ENCODE measurements at places on chromosomes 5 and 9.

GRCh38 chr5:68739752-68740151 is 354.1 kb upstream of the SLC30A5 start:
- no peak for DNase-seq

DNA sequence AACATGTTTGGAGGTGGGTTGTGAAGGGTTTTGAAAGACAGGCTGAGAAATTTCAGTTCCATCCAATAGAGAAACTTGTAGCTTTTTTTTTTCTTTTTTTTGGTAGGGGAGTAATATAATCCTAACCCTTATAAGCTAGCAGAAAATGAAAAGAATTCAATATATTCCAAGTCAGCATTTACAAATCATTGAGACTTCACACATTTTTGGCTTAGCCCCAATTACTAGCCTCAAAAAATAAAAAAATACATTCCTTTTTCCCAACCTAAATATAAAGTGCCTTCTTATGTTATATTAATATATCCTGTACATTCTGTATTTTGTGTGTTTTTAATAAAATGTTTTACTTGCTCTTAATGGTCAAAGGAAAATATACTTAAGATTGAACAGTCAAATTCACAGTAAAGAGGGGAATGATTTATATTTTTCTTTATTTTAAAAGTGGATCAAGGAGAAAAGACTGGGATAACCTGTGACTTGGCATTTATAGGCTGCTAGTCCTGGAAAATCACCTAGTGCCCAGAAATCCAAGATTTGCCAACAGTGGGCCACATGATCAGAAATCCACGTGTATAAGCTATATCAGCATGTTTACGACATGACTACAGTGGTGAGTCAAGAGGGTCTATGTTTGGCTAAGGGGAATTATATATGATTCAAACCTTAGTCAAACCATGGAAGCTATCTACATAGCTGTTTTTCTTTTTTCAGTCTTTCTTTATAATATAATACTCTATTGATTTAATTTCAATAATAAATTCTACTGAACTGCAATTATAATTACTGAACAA is 14.5 kb downstream of the HACD4 start:
- DNase-seq, result no peak

DNA sequence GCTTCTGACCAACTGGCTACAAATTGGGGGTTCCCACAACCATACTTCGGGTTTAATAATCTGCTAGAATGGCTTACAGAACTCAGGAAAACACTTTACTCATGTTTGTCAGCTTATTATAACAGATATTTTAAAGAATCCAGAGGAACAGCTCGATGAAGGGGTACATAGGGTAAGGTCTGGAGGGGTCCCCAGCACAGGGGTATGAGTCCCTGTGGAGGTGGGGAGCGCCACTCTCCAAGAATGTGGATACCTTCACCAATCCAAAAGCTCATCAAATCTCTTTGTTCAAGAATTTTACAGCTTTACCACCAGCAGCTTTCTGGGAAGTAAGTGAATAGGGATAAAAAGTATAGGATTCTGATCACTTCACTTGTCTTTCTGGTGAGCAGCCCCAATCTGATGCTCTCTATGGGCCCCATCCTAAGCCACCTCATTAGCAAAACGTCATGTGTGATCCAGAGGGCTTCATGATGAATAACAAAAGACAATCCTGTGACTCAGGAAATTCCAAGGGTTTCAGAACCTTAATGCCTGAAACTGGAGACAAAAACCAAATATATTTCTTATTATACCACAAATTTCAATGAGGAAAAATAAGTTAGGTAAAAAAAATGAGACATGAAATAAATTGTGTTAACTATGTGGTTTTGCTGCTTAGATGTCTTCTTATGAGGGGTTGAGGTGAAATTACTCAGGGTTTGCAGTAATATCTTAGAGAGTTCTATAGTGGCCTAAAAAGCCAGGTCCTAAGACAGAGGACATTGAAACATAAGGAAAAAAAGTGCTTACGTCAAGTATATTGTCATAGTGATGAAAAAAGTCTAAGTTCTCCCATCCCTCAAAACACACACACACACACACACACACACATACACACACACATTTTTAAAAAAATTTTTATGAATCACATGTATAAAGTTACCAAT is 290.5 kb downstream of the ANXA1 start:
- no peak for DNase-seq

DNA sequence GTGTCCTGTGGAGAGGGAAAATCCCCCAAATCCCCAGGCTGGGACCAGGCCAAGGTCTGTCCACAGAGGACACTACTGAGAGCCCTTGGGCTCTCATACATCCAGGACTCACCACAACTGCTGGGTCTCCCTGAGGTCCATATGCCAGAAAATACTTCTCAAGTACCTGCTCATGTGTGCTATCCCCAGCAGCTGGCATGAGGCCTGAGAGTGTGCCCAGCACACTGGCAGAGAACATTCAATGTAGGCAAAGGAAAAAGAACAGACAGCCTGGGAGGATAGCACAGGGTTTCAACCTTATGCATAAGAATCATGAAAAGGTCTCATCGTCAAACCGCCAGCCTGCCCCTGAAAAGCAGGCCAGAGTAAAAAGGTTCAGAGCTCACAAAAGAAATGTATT is 154.1 kb upstream of the TAS2R1 start:
- DNase-seq, result no peak

DNA sequence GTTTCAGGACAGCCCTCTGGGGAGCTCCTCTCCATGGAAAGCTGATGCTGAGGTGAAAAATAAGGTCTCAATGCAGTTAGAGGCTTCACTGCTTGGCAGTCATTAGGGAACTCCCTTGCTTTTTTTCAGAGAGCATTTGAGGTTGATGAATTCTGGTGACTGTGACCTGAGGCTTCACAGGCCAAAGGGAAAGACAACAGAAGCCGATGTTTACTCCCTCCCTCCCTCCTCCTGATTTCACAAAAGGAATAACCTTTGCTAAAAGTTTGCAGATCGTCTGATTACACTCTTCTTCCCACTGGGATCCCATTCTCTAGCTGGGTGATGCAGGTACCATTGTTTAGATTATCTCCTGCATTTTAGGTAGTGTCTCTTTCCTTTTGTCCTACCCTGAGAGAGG is 329.4 kb downstream of the KIF4B start:
- DNase-seq, result no peak

- no peak for DNase-seq
These were observed 24.1 kb upstream of the MTAP start for GRCh38 chr9:21778304-21778703.

GRCh38 chr9:136213733-136214132 is 8.8 kb upstream of the LHX3 start:
- no peak for DNase-seq

GRCh38 chr5:65355301-65355700 is 126.4 kb downstream of the ADAMTS6 start:
- no peak for DNase-seq

DNA sequence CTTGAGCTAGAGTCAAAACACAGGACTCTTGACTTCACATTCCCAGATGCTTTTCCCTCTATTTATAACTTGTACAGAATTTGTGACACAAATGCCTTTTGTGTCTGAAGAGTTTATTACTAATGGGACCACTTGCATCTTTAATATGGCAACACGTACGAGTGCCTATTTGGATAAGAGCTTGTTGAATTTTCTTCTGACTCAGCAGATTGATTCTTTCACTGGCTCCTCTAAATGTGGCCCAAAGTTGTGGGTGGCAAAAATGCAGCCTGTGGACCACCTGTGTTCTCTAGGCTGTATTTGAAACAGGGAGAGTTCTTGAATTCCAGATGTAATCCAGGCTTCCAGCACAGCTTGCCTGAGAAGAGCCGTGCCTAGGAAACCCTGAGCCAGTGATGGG is 34.1 kb upstream of the ERCC6L2 start:
- no peak for DNase-seq

- no peak for DNase-seq
These were observed 15.9 kb downstream of the RNF44 start for GRCh38 chr5:176521286-176521685.

- DNase-seq, result no peak
These were observed 48.7 kb downstream of the ASS1 start for GRCh38 chr9:130493476-130493875.

DNA sequence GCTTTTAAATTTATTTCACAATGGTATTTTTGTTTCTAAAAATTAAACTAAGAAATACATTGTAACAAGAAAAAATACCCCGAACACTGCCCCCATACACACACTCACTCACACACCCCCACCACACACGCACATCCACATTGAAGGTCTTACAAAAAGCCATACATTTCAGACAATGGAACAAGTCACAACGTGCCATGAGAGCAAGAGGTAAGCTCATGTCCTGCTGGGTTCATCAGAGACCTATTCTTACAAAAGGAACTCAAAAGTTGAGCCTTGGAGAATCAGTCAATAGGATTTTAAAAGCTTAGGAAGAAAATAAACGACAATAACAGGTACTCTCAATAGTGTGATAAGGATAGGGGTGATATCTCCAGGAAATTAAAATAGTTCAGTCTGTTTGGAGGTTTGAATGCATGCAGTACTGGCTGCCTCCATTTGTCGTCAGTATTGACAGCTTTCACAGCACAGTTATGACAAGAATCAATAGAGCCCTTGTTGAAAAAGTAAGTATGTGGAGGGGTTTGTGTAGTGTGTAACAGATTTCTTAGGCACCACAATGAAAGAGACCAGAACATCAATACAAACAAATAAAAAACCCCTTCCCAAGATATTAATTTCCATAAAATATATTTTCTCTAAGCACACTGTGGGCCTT is 1826.2 kb upstream of the CDH6 start:
- DNase-seq, result no peak

DNA sequence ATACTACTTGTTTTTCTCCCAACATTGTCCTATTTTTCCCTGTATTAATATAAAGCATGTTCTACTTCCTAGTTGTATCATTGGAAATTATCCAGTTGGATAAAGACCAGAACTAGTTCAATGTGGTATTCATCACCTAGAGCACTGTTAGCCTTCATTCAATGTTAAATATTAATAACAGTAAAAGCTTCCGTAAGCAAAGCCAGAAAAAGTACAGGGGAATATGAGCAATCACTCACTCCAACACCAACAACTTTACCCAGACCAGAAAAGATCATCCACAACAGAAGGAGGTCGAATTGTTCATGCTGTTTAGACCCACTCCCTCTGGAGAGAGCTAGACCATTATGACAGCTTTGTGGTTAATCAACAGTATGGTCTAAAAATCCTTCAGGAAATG is 728.4 kb downstream of the MAT2B start:
- no peak for DNase-seq

GRCh38 chr5:61576556-61576955 is 244.5 kb downstream of the ZSWIM6 start:
- DNase-seq, result no peak

DNA sequence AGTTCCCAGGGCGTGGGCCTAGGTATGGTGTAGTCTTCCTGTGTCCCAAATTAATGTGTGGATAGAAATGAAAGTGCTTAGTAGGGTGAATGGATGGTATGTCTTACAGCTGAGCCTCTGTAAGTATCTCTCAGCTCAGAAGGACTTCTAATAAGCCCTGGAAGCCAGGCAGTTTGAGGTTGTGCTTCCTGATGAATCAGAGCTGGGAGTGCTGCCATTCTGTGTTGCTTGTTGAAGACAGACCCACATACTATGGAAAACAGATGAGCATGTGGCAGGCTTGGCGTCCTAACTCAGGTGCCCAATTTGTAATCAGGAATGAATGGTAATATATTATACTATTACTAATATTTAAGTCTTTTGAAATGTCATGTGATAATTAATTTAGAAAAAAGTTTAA is 69.8 kb downstream of the CMYA5 start:
- DNase-seq, result no peak

GRCh38 chr5:35308421-35308820 is 78.1 kb upstream of the PRLR start:
- no peak for DNase-seq

GRCh38 chr5:120327180-120327579 is 136.9 kb upstream of the PRR16 start:
- DNase-seq, result no peak

DNA sequence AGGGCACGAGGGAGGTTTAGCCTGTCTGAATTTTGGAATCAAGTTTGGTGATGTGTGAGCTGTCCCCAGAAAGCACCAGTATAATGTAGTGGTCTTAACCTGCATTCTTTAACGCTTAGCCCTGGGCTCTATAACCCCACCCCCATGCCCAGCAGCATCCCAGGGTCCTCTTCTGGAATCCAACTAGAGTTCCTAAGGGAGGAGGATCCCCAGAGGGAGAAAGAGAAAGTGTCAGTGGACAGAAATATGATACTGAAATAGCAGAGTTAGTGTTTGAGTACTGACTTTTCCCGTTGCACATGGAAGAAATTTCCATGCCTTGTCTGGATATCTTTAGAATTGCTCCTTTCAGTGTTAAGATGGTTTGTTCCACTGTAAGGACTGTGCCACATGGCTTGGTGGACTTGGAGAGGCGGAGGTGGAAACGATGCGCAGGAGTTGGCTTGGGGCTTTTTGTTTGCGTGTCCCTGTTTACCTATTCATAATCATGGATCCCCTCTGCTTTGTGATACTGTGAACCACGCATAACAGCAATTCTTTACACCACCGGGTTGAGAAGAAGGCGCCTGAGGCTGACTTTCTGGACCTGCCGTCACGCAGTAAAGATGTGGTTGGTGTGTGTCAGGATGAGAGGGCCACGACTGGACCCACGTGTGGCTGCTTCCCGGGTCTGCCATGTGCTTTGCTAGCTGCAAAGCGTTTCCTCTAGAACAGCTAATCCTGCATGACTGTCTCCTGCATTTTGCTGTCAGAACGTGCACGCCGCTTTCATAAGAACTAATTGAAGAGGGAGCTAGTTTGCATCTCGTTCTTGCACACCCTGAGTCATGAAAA is 142.3 kb downstream of the SMARCA2 start:
- no peak for DNase-seq

DNA sequence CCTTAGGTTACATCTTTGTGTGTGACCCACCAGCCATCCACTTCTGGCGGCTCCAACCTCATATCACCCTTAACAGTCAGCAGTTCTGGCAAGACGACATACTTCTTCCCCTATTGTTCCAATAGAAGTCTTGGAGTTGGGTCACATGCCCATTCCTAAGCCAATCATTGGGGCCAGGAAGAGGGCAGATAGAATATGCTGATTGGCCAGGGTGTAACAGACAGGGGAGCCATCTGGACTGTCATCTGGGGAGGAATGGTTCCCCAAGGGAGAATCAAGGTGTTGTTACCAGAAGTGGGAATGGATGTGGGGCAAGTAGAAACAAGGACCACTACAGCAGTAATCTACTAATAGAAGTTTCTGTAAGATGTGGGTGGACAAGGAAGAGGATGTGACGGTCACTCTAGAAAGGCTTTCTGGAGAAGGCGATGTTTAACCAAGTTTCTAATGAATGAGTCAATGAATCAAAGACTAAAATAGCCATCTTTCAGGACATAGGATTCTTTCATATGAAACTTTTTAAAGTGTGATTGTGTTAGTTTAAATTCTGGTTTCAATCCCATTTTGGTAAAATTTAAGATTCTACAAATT is 200.4 kb downstream of the ARHGAP26 start:
- no peak for DNase-seq

DNA sequence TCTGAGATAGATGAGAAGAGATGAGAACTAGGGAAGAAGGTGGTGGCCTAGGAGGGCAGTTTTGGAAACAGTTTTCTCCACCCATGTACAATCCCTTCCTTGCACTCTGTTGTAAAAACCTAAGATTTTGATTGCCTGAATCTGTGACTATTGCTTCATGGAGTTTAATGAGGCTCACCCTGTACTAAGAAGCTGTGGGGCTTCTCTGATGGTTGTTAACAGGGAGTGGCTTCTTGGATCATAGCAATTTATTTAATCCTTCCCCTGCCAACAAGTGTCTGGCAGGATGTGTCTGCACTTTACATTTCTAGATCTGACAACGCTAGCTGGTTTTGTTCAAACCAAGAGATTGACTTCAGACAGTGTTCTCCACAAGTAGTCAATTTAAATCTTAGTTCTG is 74.7 kb upstream of the C5orf46 start:
- DNase-seq, result no peak

Data from renal pelvis (tissue), 12 donors.